Bronchial epithelial cell (primary cell): ENCODE measurements at places on chromosomes 4 and X. TPM values are rescaled to one million over a fixed set of nuclear protein-coding genes. Genes with fewer than 3 reads are reported as not detected.

Gene NXF2
- total RNA-seq = not detected in 2 replicates

Gene SPIN2A
- 0.13 TPM in 1 of 2 replicates, not detected in the other for total RNA-seq

Gene CXorf49
- not detected in 2 replicates for total RNA-seq

Gene MAP3K15
- under 0.01 TPM in 1 of 2 replicates, not detected in the other for total RNA-seq

Gene MAGED4
- 0.26 TPM in 1 of 2 replicates, not detected in the other for total RNA-seq

Gene HAND2
- 0.13 and 1.1 TPM in 2 replicates for total RNA-seq
